ENCODE measurements at places on chromosomes 4 and X. TPM values are rescaled to one million over a fixed set of nuclear protein-coding genes. Genes with fewer than 3 reads are reported as not detected.

- DNase-seq: no peak
- no peak overlapping the region for H3K4me3 ChIP-seq
- H3K4me1 ChIP-seq: no peaks in the 10 kb centered on the region
- no peaks in the 10 kb centered on the region for H3K36me3 ChIP-seq
- H3K27me3 ChIP-seq: no peaks in the 10 kb centered on the region
- H3K27ac ChIP-seq: no peak overlapping the region
These were observed 1765.8 kb downstream of the PCDH7 start for GRCh38 chr4:32485956-32486355.

DNA sequence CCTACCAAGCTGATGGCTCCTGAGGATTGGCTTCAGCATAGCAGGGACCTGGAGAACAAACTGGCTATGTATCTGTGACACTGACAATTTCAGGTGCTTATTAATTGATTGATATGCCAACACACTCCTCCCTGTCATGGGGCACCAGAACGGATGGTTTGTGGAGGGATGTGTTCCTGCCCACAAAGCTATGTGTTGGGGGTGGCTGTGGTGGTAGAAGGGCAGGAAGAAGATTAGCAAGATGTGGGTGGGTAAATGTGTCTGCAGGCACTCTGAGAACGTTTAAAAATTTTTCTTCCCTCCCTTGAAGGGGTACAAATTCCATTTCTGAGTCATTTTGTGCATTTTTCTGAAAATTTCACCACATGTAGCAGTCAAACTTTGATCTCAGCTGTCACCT lies 55.0 kb upstream of the SCML1 start:
- no peak overlapping the region for H3K27ac ChIP-seq
- H3K4me1 ChIP-seq: no peaks in the 10 kb centered on the region
- no peak for DNase-seq

DNA sequence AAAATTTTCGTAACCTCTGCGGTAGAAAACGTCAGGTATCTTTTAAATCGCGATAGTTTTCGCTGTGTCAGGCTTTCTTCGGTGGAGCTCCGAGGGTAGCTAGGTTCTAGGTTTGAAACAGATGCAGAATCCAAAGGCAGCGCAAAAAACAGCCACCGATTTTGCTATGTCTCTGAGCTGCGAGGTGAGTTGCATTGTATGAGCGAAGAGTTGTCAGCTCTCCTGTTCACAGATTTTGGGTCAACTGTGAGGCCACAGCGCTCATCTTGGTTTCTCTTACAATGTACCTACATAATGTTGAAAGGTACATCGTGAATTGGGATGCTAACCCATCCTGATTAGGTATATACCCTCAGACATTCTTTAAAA lies 486 bp downstream of the CLCN3 start:
- peak overlapping the region; percentile 87 for H3K4me3 ChIP-seq
- H3K4me1 ChIP-seq: peaks cover 4% of the 10 kb centered on the region
- H3K27ac ChIP-seq: peak overlapping the region; percentile 98
- peak; percentile 57 for DNase-seq
- H3K36me3 ChIP-seq: no peaks in the 10 kb centered on the region

- no peak overlapping the region for H3K4me3 ChIP-seq
- H3K36me3 ChIP-seq: no peaks in the 10 kb centered on the region
- no peaks in the 10 kb centered on the region for H3K4me1 ChIP-seq
These were observed 155.4 kb upstream of the FTHL17 start for GRCh38 chrX:31227250-31227649.

DNA sequence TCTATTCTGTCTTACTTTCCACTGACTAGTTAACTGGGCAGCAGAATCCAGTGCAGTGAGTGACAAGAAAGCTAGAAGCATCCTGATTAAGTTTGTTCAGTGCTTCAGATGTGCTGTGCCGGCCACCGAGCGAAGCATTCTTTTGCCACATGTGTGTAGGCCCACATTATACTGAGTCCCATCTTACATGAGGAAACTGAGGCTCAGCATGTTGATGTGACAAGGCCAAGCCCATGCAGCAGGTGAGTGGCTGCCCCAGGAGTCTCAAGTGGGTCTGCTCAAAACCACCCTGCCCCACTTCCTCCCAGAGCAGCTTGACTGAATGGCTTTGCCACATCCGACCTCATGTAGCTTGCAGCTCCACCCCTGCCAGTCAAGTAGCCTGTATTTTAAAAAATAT lies 50.5 kb downstream of the RHOH start:
- H3K4me3 ChIP-seq: no peak overlapping the region
- DNase-seq: no peak
- H3K27ac ChIP-seq: no peak overlapping the region
- no peaks in the 10 kb centered on the region for H3K4me1 ChIP-seq

The IGFBP7 gene
- 451 TPM for total RNA-seq

The PABPC1L2A gene
- 1.5 TPM for total RNA-seq

All from testis (tissue), 5 donors.